ENCODE measurements at places on chromosomes 16 and 17.

GRCh38 chr16:65531475-65531874, 409.6 kb upstream of the CDH11 start:
- DNase-seq = no peak

DNA sequence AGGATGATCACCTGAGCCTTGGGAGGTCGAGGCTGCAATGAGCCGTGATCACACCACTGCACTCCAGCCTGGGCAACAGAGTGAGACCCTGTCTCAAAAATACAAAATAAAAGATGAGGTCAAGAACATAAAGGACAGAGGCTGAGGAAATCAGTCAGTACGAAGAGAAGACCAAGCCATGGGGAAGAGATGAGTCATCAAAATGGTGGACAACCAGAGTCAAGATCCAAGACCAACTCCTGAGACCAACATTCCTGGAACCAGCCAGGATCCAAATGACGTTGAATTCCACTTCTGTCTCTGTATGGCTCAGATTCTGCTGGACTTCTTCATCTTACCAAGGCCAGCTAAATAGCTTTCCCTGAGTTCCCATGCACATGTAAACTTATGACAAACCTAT, 44.8 kb upstream of the NOG start:
- no peak for DNase-seq

GRCh38 chr17:8857919-8858318, 9.6 kb downstream of the PIK3R6 start:
- peak; percentile 59 for DNase-seq

GRCh38 chr17:47803201-47803600, 18.4 kb downstream of the OSBPL7 start:
- no peak for DNase-seq

GRCh38 chr17:80575057-80575875, 30.6 kb downstream of the RPTOR start:
- peak; percentile 27 for DNase-seq

DNA sequence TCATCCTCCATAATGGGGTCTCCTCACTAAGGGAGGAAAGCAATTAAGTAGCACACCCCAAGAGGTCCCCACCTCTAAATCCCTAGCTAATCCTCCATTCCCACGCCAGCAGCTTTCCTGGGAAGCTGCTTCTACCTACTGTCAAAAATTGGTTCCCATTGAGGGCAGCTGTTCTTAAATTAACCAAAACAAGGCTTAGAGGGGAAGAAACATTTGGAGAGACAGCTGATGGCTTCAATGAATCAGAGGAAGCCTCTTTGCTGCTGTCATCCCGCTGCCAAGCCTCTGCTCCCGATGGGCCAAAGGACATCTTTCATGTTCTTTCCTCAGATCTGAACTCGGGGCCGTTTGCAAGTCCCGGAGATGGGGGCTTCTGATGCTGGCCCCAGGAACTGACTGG, 26.6 kb downstream of the AIPL1 start:
- DNase-seq = no peak

DNA sequence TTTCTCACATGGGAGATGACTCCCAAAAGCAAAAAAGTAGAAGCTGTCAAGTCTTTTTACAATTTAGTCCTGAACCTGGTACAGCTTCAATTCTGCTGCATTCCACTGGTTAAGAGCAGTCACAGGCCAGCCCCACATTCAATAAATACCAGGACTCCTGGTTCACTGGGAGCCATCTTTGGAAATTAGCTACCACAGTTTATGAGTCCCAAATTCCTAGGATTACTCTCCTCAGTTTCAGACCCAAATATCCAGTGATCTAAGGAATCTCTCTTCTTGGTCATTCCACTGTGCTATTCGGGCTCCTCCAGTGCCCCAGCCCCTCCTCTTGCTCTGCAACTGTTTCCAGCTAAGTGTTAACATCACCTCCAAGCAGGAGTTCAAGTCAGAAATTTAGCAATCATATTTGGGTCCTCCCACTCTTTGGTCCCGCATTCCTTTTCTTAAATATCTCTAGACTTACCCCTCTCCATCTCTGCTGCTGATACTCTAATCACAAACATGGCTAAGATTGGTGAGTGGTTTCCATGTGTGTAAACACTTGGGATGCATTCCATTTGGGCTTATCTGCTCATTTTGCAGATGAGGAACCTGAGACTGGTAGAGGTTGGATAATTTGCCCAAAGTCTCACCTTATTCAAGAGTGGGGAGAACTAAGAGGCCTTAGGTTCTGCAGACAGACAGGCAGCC, 9.6 kb upstream of the WIPF2 start:
- DNase-seq = no peak

DNA sequence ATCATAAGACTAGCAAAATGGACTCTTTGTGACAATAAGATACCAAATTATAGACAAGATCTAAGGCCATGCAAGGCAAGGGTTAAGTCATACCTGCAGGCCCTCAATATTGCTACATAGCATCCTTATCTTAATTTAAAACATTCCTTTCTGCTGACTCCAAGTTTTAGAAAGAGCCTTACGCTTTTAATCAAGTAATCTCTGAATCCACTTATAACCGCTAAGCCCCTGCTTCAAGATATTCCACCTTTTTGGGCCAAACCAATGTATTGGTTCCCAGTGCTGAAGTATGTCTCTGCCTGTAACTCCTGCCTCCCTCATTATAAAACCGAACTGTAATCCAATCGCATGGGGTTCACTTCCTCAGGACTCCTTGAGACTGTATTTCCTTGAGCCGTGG, 255.4 kb downstream of the PHKB start:
- no peak for DNase-seq

DNA sequence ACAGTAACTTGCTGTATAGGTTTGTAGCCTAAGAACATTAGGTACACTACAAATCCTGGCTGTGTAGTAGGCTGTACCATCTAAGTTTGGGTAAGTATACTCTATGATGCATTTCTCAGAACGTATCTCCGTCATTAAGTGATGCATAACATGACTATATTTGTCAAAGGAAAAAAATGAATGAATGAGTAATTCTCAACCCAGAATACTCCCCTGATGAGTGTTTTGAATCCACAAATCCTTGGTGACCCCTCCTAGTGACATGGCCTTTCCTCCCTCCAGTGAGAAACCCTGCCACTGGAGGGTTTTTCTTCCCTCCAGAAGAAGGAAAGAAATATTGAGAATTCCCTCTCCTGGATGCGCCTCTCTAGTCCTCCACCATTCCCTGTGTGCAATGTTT, 24.0 kb upstream of the SALL1 start:
- DNase-seq = no peak

DNA sequence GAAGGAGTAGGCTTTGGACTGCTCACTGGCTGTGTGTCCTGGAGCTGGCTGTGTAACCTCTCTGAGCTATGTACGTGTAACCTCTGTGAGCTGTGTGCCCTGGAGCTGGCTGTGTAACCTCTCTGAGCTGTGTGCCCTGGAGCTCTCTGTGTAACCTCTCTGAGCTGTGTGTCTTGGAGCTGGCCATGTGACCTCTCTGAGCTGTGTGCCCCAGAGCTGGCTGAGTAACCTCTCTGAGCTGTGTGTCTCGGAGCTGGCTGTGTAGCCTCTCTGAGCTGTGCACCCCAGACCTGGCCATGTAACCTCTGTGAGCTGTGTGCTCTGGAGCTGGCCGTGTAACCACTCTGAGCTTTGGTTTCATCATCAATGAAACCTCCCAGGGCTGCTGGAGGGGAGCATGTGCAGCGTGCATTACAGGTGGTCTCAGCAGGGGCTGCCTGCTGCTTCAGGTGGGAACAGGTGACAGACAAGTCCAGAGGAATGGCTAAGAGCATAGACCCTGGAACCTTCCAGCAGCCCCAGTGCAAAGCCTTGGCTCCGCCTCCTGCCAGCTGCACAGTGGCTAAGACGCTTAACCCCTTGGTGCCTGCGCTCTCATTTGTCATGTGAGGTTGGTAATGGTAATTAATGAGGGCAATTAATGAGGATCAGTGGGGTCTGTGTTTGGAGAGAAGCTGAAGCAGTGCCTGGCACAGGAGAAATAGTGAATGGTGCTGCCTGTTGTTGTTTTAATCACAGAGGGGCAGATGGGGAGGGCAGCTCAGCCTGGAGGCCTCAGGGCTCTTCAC, 86.7 kb downstream of the KATNIP start:
- no peak for DNase-seq

DNA sequence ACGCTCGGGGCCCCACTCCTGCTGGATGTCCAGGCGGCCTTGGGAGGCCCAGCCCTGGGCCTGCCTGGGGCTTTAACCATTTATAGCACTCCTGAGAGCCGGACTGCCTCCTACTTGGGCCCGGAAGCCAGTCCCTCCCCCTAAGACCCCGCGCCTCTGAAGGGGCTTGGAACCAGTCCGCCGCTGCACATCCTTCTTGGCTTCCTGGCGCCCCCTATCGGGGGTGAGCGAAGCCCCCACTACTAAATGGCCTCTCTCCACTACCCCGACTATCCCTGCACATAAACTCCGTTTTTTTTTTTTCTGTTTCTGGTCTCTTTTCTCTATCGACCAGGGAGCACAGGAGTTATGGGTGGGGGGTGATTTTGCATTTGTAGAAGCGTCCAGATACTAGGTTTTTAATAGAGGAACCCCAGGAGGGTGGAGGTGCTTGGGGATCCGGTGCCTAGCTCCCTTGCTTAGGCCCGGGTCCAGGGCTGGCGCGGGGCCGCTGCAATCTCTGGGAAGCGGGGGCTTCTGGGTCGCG, 633 bp upstream of the NOL3 start:
- no peak for DNase-seq

- DNase-seq = no peak
These were observed 18.2 kb downstream of the METTL9 start for GRCh38 chr16:21617607-21618006.

GRCh38 chr16:29808219-29808900, 2.0 kb downstream of the MAZ start:
- DNase-seq = no peak

- DNase-seq = no peak
These were observed 27.0 kb downstream of the CDIP1 start for GRCh38 chr16:4511441-4512082.

- DNase-seq = no peak
These were observed 5.8 kb downstream of the DHX38 start for GRCh38 chr16:72099377-72099818.

DNA sequence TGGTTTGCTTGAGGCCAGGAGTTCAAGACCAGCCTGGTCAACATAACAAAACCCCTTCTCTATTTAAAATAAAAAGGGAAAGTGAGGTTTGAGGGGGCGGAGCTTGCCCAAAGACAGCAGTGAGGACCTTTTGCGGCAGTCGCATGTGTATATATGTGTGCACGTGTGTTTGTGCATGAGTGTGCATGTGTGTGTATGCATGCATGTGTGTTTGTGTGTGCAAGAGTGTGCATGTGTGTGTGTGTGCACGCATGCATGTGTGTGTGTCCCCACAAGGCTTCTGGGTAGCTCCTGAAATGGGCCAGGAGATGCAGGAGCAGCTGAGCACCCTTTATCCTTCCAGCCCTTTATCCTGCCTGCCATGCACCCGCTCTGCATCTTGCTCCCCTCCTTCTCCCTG, 9.0 kb downstream of the RHBDL3 start:
- DNase-seq = no peak

DNA sequence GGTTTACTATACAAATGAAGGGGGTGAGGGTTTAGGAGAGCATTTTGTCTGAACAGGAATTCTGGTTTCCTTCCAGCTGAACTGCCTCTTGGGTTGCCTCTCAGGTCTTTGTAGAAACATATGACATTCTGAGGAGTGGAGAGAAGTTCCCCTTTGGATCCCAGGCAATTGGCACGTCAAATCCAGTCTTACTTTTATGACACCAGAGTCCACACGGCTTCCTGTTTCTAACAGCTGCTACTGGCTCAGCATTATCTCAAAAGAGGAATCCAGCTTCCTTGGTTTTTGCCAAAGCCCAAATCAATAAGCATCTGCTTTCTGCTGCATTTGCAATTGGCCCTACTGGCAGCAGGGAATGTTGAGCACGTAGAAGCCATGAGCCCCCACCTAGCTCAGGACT, 97.6 kb upstream of the FAM20A start:
- DNase-seq = no peak

DNA sequence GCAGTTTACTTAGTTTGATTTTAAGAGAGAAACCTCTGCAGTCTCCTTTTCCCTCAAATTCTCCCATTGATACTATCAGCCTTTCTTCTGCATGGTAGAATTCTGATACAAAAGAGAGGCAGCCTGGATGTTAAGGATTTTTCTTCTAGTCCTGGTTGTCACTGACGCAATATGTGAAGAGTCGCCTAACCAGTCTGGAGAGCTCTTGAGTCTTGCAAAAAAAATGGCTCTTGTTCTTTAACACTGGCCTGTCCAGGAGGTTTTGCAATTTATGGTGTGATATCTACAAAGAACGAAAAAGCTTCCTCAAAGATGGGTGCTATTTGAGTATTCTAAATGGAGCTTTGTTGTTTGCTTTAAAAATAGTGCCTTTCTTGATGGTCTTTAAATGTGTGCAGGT, 28.9 kb downstream of the COX10 start:
- DNase-seq = no peak

DNA sequence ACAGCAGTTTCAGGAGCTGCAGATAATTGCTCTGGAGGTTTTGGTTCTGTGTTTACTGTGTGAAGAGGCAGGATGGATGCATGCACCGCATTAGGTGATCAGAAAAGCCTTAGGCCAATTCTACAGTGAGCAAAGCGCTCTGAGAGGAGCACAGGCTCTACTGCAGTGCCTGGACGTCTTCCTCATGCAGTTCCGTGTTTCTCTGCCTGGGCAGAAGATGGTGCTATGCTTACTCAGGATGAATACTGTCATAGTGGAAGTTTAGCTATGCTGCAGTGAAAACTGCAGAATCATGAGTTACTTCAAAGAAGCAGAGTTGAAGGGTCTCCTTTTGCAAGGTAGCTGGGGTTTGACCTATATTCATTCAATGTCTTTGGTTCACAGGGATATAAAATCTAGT, 1012.4 kb downstream of the KCNJ18 start:
- no peak for DNase-seq

DNA sequence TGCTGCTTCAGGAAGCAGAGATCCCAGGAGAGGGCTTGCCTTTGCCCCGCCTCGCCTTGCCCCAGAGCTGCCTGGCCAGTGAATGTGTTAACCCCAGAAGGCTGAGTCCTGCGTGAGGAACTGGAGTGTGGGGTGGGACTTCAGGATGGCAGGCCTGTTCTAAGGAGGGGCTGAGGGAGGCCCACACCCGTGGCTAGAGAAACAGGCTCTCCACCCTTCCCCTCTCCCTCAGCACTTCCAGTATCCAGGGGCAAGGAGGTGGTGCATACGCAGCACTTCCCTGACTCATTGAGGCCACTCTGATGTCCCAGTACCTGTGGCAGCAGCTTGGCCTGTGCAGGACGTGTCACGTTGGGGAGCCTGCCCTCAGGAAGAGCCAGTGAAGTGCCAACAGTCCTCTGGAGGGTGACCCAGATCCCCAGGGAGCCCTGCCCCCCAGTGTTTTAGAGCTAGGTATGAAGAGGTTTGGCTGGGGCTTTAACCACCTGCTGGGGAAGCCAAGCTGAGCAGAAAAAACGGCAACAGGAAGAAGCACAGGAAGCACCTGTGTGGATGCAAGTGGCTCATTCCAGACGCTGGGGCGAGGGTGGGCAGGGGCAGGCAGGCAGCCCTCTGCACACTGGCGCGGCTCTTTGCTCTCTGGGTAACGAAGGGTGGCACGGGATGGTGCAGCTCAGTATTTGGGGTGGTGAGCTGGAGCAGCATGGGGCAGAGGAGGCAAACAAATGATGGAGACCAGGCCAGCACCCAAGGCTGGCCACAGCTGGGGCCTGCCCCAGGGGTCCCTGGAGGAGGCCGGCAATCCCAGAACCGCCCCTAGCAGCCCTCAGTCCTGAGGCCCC, 14.7 kb upstream of the CTCF start:
- no peak for DNase-seq

GRCh38 chr17:5638596-5638995, 54.3 kb upstream of the NLRP1 start:
- DNase-seq = no peak

GRCh38 chr17:6303664-6304063, 131.3 kb downstream of the AIPL1 start:
- no peak for DNase-seq
